ENCODE measurements at places on chromosomes 4 and X. TPM values are rescaled to one million over a fixed set of nuclear protein-coding genes. Genes with fewer than 3 reads are reported as not detected.

The ATP8A1 gene
- not detected for total RNA-seq

The TCEAL6 gene
- total RNA-seq: not detected

The GPR34 gene
- total RNA-seq: not detected

The ARHGAP4 gene
- total RNA-seq: 47.0 TPM

The PLAC1 gene
- total RNA-seq: 2.1 TPM

The ZMYM3 gene
- total RNA-seq: 45.3 TPM

The AREG gene
- total RNA-seq: 6.4 TPM

Data from PC-9 (cell line).